ENCODE measurements at places on chromosomes 11 and 22. TPM values are rescaled to one million over a fixed set of nuclear protein-coding genes. Genes with fewer than 3 reads are reported as not detected.

C11orf97 gene
- not detected for total RNA-seq

FAT3 gene
- total RNA-seq = 30.9 TPM

MMP12 gene
- total RNA-seq = not detected

TEF gene
- total RNA-seq = 12.0 TPM

DGAT2 gene
- 3.3 TPM for total RNA-seq

SLC22A6 gene
- not detected for total RNA-seq

CD82 gene
- total RNA-seq = 15.5 TPM

PCNX3 gene
- 51.6 TPM for total RNA-seq

P2RY6 gene
- total RNA-seq = 0.16 TPM

CELSR1 gene
- 19.9 TPM for total RNA-seq

GRCh38 chr22:30275625-30276024 is 9.0 kb upstream of the OSM start:
- no peak overlapping the region for H3K4me3 ChIP-seq
- H3K4me1 ChIP-seq = peaks cover 8% of the 10 kb centered on the region
- H3K27me3 ChIP-seq = no peaks in the 10 kb centered on the region

- H3K27me3 ChIP-seq = peaks cover 38% of the 10 kb centered on the region
- no peaks in the 10 kb centered on the region for H3K36me3 ChIP-seq
- peak; percentile 38 for DNase-seq
- H3K4me3 ChIP-seq = peak overlapping the region; percentile 58
- peaks cover 42% of the 10 kb centered on the region for H3K4me1 ChIP-seq
Observed at GRCh38 chr11:120564573-120565311, 53.2 kb downstream of the GRIK4 start.

GRCh38 chr11:57834852-57835251 is 73.2 kb downstream of the CTNND1 start:
- no peak overlapping the region for H3K4me3 ChIP-seq
- no peak for DNase-seq
- H3K27ac ChIP-seq = no peak overlapping the region
- H3K36me3 ChIP-seq = no peaks in the 10 kb centered on the region

DNA sequence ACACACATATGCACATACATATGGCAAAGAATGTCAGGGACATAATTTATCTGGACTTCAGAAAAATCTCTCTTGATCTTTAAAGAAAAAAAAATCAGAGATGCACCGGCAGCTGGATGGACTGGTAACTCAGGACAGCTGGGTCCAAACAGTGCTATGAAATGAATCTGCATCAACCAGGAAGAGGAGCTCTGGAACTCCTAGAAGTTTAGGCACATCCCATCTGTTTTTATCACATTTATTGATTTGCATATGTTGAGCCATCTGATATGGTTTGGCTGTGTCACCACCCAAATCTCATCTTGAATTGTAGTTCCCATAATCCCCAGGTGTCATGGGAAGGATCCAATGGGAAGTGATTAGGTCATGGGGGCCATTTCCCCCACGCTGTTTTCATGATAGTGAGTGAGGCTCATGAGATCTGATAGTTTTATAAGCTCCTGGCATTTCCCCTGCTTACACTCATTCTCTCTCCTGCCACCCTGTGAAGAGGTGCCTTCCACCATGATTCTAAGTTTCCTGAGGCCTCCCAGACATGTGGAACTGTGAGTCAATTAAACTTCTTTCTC is 87.7 kb upstream of the AKIP1 start:
- H3K4me1 ChIP-seq = peaks cover 17% of the 10 kb centered on the region
- DNase-seq = no peak
- H3K4me3 ChIP-seq = no peak overlapping the region
- no peaks in the 10 kb centered on the region for H3K36me3 ChIP-seq

- peaks cover 33% of the 10 kb centered on the region for H3K36me3 ChIP-seq
- DNase-seq = no peak
- peaks cover 19% of the 10 kb centered on the region for H3K4me1 ChIP-seq
- H3K27me3 ChIP-seq = no peaks in the 10 kb centered on the region
Observed at GRCh38 chr11:65116370-65117205, 913 bp downstream of the ZNHIT2 start.

DNA sequence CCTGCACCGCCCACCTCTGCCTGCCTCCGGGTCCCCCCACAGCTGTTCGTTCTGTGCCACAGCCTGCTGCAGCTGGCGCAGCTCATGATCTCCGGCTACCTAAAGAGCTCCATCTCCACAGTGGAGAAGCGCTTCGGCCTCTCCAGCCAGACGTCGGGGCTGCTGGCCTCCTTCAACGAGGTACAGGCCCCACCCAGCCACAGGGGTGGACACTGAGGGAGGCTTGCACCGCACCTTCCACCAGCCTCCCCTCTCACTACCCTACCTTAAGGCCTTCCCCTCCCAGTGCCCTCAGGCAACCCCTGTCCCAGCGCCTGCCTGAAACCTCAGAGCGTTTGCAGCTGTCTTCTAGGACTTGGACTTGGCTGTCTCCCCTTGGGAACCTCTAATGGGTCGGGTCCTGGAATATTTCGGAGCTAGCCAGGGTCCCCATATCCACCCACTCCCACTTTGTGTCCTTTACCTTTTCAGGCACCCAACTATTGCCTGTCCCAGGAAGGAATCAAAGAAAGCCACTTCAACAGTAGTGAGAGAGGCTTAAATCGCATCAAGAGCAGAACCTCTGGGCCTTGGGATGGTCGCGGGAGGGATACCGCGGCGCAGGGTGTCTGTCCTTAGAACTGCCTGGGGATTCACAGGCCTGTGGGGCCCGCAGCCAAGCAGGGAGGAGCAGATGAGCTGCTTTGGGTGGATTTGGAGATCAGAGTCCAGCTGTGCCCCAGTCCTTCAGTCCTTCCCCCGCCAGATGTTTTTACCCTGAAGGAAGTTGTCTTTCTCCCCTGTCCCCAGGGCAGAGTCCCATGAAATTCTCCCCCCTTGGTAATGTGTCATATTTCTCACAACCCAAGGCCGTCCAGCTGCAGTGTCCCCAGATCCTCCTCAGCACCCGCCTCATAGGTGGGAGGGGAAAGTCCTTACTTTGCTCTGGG is 13.3 kb downstream of the SLCO2B1 start:
- no peak overlapping the region for H3K27ac ChIP-seq
- H3K4me3 ChIP-seq = no peak overlapping the region
- H3K4me1 ChIP-seq = peaks cover 11% of the 10 kb centered on the region
- peaks cover 8% of the 10 kb centered on the region for H3K36me3 ChIP-seq
- no peak for DNase-seq
- no peaks in the 10 kb centered on the region for H3K27me3 ChIP-seq

DNA sequence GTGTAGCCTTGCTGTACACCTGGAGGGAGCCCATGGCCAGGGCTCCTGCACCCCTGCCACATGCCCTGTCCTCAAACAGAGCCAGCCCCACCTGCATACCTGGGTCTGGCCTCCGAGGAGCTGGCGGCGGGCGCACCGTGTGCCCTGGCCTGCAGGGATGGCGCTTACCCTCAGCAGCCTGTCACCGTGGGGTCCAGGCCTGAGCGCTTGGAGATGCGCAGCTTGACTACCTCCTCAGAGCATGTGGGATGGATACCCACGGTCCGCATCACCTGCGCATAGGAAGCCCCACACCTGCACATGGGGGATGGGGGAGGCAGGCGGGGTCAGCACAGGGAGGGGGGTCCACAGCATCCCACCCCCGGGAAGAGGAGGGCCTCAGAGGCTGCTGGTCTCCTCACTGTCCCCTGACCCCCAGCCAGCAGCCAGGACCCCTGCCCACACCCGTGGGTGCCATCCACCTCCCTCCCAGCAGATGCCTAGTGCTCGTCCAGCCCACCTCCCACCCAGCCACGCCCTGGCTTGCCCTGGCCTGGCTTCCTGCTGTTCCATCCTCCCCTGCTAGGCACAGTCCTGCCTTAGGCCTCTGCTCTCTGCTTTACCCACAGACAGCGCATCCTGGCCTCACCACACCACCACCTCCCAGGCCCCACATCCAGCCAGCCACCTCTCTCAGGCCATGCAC is 22.4 kb upstream of the GNB1L start:
- H3K27me3 ChIP-seq = no peaks in the 10 kb centered on the region
- H3K27ac ChIP-seq = 0 out of 2 replicates have a peak overlapping the region, but pooled peaks have one; percentile 19
- H3K4me3 ChIP-seq = no peak overlapping the region
- no peaks in the 10 kb centered on the region for H3K36me3 ChIP-seq
- H3K4me1 ChIP-seq = peaks cover 25% of the 10 kb centered on the region

DNA sequence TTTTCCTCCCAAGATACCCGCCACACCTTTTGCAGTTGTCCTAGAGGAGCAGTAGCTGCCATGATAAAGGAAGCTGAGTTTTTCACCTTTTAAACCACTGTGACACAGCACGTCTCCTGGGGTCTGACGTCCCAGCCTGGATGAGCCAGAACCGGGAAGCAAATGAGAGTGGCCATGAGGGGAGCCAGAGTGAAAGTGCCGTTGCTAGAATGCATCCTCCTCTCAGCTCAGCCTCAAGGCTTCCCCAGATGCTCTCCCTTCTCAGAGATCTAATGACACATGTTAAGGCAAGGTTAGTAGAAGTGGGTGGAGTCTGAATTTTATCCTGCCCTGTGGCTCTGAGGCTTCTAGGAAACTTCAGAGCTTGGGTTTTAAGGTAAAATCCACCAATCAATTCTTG is 23.4 kb upstream of the HTR3A start:
- H3K27me3 ChIP-seq = 0 out of 2 replicates have a peak, but pooled peaks cover 3% of the 10 kb centered on the region
- H3K4me1 ChIP-seq = peaks cover 49% of the 10 kb centered on the region
- H3K36me3 ChIP-seq = no peaks in the 10 kb centered on the region
- no peak for DNase-seq
- peak overlapping the region; percentile 78 for H3K27ac ChIP-seq

GRCh38 chr22:49284056-49284784 is 543.5 kb downstream of the BRD1 start:
- peaks cover 17% of the 10 kb centered on the region for H3K4me1 ChIP-seq
- H3K27ac ChIP-seq = no peak overlapping the region
- peaks cover 10% of the 10 kb centered on the region for H3K27me3 ChIP-seq
- peaks cover 3% of the 10 kb centered on the region for H3K36me3 ChIP-seq
- no peak overlapping the region for H3K4me3 ChIP-seq
- no peak for DNase-seq

DNA sequence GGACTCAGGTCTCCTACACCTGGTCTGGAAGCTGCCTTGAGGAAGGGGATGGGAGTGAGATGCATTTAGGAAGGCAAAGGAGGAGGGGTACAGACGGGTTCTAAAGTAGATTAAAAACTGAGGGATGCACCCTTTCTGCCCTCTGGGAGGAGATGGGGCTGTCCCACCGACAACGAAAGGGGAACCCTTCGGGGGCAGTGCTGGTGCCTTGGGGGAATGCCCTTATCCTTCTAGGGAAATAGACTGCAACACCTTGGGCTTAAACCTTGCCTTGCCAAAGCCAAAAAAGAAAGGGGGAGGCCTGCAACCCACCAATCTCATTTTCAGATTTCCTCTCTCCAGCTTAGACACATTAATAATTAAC is 89.8 kb downstream of the PLEKHA7 start:
- H3K27me3 ChIP-seq = peaks cover 55% of the 10 kb centered on the region
- peaks cover 33% of the 10 kb centered on the region for H3K4me1 ChIP-seq
- H3K36me3 ChIP-seq = no peaks in the 10 kb centered on the region
- H3K27ac ChIP-seq = no peak overlapping the region
- DNase-seq = no peak
- H3K4me3 ChIP-seq = peak overlapping the region; percentile 85

DNA sequence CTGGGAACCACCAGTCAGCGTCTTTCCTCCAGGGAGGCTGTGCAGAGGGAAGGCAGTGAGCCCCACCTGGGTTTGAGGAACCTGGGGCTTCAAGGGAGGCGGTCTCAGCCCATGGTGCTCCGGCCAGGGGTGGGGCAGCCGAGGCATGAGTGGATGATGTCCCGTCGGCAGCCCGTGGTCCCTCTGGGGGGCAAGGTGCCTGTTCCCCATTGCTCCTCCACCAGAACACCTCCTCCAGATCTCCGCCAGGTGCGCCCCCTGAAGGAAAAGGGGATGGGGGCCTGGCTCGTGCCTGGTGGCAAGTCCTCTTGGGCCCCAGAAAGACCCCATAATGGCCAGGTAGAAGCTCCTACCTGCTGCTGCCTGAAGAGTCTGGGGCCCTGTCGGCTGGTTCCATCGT is 94.1 kb downstream of the KCNQ1 start:
- DNase-seq = no peak
- H3K4me1 ChIP-seq = no peaks in the 10 kb centered on the region
- H3K36me3 ChIP-seq = no peaks in the 10 kb centered on the region
- no peak overlapping the region for H3K4me3 ChIP-seq
- no peak overlapping the region for H3K27ac ChIP-seq
